ENCODE measurements at places on chromosomes 3 and 15. TPM values are rescaled to one million over a fixed set of nuclear protein-coding genes. Genes with fewer than 3 reads are reported as not detected.

The ILDR1 gene
- 8.5 TPM for polyA plus RNA-seq

The GPR156 gene
- 3.3 TPM for polyA plus RNA-seq

The SI gene
- not detected for polyA plus RNA-seq

The NDN gene
- 73.4 TPM for polyA plus RNA-seq

The TCTA gene
- polyA plus RNA-seq: 40.4 TPM

The FAM174B gene
- polyA plus RNA-seq: 33.3 TPM

The RTP1 gene
- not detected for polyA plus RNA-seq

Measured in renal pelvis (tissue), 12 donors.